ENCODE measurements at places on chromosomes 1 and 21.

DNA sequence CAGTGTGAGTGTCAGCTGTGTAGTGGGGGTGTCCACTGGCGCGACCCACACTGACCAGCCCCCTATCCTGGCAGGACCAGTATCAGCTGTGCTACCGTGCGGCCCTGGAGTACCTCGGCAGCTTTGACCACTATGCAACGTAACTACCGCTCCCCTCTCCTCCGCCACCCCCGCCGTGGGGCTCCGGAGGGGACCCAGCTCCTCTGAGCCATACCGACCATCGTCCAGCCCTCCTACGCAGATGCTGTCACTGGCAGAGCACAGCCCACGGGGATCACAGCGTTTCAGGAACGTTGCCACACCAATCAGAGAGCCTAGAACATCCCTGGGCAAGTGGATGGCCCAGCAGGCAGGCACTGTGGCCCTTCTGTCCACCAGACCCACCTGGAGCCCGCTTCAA is 28.1 kb upstream of the KDM4A start:
- no peak for DNase-seq

DNA sequence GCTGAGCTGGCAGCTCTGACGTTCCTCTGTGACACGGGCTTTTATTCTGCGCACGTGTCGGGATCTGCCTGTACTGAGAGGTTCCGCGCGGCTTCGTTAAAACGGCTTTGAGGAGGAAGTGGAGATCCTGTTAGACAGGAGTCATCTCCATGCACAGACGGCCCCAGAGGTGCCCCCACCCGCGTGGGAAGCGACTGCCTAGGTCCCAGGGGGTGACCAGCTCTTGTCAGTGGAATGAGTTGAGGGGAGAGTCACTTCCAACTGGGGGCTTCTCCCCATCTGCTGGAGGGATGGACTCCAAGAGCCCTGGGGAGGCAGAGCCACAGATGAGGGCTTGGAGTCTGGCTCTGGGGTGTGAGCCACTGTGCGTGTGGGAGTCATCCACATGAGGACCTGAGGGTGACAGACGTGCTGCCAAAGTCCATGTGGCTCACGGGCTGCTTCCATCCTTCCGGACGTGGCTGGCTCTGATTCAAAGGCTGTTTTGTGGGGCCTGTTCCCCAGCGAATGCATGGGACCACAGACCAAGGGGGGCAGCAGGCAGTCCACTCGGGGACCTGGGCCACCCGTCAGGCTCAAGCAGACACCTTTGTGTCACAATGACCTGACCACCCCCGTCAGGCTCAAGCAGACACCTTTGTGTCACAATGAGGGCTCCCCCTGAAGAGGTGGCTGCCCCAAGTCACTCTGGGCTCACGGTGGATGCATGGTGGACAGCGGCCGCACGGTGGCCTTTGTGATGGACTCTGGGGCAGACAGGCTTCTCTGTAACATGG is 26.8 kb downstream of the PTTG1IP start:
- DNase-seq, result no peak

GRCh38 chr1:151720974-151721787 is at the start of gene RIIAD1:
RIIAD1 (plus strand) TSS chr1:151721522; CDS start chr1:151721537, 15 bp downstream.
- DNase-seq, result no peak

GRCh38 chr1:33305816-33306652 is 14.9 kb downstream of the A3GALT2 start:
- no peak for DNase-seq

GRCh38 chr1:172637522-172637921 is 21.4 kb upstream of the FASLG start:
- no peak for DNase-seq

DNA sequence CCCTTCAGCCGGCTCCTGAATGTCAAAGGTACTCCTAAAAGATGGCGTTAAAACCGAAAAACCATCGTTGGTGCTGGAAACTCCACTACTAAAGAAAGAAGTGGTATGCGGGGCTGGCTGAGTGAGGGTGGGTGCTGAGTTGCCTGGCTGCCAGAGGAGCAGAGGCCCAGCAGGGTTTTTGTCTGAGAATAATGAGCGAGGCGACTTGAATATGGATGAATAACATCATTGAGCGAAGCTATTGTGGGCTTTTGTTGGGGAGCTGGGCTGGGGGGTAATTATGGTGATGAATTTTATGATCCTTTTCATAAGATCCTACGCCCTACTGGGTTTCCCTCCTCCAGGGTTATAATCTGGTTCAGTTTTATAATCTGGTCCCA is 2.0 kb downstream of the PDPN start:
- no peak for DNase-seq

GRCh38 chr1:88700425-88701013 is 16.4 kb downstream of the PKN2 start:
- DNase-seq, result no peak

GRCh38 chr1:89724369-89725010 is 91.6 kb downstream of the LRRC8C start:
- DNase-seq, result no peak

DNA sequence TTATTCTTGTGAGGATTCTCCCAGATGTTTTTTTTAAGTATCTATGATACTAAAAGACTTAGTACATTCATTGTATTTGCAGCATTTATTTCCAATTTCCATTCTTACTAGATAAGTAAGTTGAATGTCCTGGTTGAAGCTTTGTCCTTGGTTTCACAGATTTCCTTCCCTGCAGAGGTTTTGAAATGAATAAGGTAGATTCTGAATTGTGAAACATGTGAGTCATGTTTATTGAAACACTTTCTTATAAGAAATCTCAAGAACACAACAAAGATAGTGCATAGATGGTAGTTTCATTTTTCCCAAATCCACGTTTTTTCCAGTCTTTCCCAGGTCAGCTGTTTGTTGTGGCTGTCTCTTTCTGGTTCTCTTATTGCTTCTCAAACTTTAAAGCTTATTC is 24.8 kb downstream of the GABPA start:
- DNase-seq, result no peak

DNA sequence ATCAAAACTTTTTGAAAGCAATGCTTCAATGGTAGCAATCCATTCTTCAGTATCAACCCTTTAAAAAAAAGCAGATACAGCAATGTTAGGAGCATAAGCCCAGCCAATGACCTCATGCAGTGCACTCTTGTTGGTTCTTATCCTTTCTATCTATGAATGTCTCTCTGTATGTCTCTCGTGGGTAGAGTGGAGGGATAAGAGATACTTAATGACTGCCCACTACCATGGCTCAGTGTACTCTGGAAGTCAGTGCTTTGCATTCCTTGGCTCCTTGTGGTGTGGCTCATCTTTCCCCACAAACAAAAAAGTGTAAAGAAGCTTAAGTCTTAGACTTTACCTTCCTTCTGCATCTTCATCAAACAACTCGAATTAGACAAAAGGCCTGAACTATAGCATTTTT is 50.3 kb downstream of the PCSK9 start:
- no peak for DNase-seq

DNA sequence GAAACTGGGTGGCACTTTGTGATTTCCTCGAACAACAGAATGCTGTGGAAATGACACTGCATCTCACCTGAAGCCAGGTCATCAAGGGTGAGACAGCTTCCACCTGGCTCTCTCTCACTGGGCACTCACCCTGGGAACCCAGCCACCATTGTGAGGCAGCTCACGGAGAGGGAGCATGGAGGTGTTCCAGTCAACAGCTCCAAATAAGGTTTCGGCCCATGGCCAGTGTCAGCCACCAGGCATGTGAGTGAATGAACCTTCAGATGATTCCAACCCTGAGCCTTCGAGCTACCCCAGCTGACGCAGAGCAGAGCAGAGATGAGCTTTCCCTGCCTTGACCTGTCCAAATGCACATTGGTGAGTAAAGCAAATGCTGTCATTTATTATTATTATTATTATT is 58.1 kb downstream of the SYDE2 start:
- no peak for DNase-seq

GRCh38 chr1:162218975-162219374 is 149.5 kb downstream of the NOS1AP start:
- no peak for DNase-seq

DNA sequence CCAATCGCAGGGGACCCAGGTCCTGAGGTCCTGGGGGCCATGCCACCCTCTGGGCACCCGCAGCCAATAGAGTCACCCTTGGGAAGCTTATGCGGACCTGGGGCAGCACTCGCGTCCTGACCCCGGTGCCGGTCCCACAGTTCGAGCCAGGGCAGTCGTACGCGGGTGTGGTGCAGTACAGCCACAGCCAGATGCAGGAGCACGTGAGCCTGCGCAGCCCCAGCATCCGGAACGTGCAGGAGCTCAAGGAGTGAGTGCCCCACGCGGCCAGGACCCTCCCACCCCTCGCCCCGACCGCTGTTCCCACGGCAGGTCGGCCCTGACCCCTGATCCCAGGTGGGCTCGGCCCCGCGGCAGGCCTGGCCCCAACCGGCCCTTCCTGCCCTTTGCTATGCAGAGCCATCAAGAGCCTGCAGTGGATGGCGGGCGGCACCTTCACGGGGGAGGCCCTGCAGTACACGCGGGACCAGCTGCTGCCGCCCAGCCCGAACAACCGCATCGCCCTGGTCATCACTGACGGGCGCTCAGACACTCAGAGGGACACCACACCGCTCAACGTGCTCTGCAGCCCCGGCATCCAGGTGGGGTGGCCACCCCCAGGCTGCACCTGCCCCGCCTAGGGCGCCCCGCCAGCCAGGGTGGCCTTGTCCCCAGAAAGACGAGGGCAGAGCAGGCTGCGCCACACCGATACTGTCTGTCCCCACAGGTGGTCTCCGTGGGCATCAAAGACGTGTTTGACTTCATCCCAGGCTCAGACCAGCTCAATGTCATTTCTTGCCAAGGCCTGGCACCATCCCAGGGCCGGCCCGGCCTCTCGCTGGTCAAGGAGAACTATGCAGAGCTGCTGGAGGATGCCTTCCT is 20.5 kb downstream of the COL6A1 start:
- DNase-seq, result peak; percentile 84

DNA sequence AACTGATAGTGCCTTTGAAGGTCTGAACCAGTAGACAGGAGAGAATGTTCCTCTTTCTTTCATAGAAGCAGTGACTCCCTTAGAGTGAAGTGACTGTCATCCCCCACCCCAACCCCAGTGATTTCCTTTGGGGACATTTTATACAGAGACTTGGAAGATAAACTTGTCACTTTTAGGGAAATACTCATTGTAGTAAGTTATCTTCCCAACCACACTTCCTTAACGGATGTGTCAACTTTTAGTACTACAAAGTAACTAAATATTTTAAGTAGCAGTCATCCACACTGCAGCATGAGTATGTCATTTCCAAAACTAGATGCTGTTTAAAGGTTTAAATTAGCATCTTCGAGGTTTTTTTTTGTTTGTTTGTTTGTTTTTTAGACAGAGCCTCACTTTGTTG is 13.7 kb downstream of the LRRC8B start:
- no peak for DNase-seq

DNA sequence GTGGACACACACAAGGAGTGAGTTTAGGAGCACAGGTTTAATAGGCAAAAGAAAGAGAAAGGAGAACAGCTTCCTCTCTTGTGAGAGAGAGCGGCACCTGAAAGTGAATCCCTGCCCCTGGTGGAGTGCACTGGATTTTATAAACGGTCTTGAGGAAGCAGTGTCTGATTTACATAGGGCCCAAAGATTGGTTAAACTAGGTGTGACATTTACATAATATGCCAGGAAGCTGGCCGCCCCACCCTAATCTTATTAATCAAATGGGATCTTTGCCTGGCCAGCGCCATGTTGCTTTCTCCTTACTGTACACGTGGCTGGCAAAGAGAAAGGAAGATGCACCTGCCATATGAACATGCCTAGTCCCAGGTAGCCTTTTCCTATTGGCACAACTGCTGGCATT is 38.7 kb downstream of the CFH start:
- no peak for DNase-seq

- no peak for DNase-seq
Observed at GRCh38 chr1:221732052-221732451, 9.8 kb downstream of the DUSP10 start.

DNA sequence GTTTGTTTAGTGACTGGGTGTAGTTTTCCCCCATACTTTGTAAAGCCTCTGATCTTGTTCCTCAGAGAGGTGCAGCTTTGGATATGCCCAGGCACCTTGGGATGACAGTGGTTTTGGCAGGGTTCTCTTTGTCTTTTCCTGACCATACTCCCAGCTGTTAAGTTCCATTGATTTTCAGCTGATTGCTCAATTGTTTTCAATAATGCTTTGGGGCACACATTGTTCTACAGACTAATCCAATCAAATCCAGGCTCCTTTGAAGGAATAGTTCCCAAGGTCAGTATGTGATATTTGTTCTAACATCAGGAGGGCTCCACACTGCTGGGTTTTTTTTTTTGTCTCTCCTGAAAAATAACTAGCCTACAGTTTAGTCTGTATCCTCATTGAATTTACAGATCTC is 24.8 kb downstream of the PPP2R5A start:
- no peak for DNase-seq

DNA sequence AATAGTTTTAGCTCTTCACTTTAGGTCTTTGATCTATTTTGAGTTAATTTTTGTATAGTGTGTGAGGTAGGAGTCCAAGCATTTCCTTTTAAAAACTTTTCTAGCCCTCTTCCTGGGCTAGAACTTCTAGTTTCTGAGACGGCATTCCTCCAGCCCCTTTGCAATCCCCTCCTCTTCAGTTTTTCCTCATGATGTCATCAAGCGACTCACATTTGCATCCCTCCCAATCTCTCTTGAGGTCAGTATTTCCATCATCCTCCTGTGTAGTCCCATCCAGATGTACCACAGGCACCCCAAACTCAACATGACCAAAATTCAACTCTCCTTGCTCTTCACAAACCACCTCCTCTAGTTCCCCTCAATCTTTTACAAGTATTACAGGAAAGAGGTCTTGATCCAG is 10.7 kb downstream of the HMGN2 start:
- DNase-seq, result no peak

DNA sequence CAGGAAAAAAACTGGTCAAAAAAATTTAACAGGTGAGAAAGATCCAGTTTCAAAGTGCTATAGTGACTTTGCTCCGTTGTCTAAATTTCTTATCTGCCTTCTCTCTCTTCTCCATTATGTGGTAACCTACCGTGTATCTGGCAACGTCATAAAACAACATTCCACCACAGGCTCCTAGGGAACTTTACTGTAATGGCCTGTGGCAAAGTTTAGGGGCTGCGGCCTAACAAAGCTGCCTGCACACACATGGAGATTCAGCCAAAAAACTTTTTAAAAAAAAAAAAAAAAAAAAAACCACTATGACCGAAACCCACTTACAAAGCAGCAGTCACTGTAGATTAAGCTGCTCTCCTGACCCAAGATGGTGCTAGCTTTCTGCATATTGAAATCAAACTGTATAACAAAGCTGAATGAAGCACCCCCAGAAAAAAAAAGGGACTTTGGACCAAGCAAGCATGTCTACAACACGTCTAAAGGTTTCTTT is 202.6 kb downstream of the SLC45A1 start:
- no peak for DNase-seq

- no peak for DNase-seq
Observed at GRCh38 chr1:68307378-68307787, 75.1 kb upstream of the WLS start.
